T47D (cell line): ENCODE measurements at places on chromosomes 5 and 9.

- no peak for DNase-seq
Measured at GRCh38 chr5:66246608-66247007, 102.5 kb downstream of the SREK1 start.

GRCh38 chr9:38724754-38725153, 4.8 kb upstream of the FAM240B start:
- no peak for DNase-seq

DNA sequence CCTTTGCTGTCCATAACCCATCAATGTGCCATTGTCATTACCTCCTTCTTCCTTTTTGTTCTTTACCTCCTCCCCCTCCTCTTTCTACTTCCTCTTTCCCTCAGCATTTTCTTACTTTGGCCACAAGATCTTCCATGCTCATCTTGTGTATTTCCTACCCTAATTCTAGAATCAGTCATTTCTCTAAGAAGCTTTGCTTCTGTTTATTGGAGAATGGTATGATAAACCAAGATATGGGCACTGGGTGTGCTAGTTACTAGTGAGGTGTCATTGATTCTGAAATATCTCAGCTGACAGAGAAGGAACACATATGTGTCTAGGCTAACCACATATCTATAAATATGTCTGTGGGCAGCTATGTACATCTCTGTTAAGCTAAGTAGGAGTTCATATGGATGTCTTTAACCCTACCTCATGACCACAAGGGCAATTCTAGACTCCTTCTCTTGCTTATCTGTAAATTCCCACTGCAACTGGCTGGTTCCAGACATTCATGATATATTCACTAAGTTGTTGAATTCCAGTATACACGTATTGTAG, 2051.3 kb upstream of the CDH9 start:
- no peak for DNase-seq

DNA sequence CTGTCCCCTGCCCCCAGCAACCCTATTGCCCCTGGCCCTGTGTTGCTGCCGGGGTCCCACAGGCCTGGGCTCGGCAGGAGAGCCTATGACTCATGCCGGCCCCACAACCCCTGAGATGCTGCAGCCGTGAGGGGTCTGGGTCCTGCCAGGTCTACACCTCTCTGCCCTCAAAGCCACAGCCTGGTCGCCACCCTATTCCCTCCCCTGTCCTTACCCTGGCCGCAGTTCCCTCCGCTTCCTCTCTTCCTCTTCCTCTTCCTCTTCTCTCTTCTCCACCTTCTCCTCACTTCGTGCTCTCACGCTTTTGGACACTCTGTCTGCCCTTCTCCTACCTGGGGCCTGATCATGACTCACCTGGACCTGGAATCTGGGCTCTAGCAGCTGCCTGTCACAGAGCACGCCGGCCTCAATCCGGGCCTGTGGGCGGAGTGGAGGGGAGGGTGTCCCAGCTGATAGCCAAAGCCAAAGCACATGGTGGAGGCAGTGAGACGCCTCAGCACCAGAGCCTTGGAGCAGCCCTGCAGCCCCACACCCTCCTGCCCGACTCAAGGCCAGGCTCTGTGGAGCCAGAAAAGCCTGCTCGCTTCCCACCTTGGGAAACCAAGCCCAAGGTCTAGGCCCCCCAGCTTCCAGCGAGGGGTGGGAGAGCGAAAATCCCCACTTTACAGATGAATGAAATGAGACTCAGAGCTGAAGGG, 26.8 kb upstream of the CSF1R start:
- no peak for DNase-seq

DNA sequence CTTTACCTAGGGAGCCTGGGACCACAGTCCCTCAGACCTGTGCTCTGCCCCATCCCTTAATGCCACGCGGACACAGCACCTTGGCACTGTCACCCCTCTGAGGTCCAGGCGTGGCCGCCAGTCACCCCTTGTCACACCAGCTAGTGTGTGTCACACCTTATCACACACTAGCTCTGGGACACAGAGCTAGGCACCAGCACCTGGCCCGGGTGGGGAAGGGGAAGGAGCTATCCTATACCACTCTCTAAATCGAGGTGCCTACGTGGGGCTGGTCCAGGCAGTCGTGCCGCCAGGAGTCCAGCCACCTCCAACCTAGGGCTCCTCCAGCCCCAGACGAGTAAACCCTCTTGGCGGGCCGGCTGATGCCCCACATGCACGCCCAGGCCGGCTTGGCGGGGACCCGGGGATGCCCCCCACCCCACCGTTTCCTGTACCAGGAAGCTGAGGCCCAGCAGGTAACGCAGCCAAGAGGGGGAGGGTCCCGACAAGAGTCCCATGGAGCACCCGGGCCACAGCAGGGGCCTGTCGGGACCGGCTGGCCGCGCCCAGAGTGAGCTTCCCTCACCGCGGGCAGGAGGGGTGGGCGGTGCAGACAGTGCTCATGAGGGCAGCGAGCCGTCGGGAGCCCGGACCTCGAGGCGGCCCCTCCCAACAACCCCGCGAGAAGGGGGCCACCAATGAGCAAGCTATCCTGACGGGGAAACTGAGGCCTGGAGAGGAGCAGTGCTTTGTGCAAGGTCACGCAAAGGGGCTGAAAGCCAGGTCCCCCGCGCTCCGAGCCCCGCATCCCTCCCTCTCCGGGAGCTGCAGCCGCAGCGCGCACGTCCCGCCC, 550 bp downstream of the CORO2A start:
- no peak for DNase-seq

GRCh38 chr9:81634915-81635516, 54.3 kb downstream of the TLE1 start:
- DNase-seq, result no peak
